ENCODE measurements at places on chromosomes 7 and 10.
A peak's percentile ranks its signal among the peaks of the same experiment; 100 is the strongest.

DNA sequence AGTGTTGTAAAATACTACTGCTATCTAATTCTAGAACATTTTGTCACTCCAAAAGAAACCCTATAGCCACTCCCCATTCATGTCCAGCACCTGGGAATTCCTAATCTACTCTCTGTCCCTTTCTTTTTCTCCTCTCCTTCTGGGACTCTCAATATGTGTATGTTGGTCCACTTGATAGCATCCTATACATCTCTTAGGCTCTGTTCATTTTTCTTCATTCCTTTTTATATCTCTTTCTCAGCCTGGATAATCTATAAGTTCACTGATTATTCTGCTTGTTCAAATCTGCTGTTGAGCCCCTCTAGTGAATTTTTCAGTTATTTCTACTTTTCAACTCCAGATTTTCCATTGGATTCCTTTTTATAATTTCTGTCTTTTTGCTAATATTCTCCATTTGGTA, 108.6 kb downstream of the CCDC3 start:
- no peak for DNase-seq

DNA sequence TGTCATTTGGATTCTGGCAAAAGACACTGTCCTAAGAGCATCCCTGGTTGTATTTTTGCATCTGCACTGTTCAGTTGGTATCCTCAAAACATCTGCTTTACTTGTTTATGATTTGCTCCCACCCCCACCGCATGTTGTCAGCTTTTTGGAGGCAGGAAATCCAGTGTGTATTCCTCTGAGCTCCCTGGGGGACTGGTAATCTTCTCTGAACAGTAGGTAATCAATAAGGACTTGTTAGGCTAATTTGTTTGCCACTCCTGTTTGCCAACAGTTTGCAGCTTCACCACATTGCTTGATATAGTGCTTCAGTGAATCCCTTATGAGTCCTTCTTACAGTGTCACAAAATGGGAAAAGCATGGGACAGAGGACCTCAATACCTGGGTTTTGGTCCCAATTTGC, 49.1 kb downstream of the FEZF1 start:
- DNase-seq: no peak

DNA sequence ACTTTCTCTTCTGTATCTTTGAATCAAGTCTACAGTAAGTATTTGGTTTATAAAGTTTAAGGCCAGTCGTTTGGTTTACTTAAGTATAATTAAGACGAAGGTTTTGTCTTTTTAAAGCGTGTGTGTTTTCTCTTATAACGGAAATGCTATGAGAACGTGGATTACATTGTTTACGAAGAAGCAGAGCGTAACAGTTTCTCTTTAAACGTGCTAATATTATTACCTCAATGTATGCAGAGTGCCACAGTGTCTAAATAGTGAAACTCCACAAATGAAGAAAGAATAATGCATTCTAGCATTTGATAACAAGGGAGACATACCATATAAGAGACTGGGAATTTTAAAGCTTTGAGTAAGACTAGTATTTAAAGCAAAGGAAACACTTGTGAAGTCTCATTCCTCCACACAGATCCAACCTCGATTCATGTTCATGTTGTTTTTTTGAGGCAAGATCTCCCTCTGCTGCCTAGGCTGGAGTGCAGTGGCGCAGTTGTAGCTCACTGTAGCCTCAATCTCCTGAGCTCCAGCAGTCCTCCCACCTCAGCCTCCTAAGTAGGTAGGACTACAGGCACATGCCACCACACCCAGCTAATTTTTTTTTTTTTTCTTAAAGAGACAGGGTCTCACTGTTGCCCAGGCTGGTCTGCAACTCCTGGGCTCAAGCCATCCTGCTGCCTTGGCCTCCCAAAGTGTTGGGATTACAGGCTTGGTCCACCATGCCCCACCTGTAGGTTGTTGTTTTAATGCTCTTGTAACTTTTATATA, 75.1 kb downstream of the ANKRD61 start:
- no peak for DNase-seq

GRCh38 chr7:26060733-26061677, 91.0 kb upstream of the NFE2L3 start:
- no peak for DNase-seq

GRCh38 chr7:30911561-30911969, at the start of gene AQP1:
Gene AQP1, plus strand, starts transcription at chr7:30911853. Its CDS starts 57 bp downstream, at chr7:30911910.
- DNase-seq: peak; percentile 84

- DNase-seq: no peak
These were observed 27.8 kb upstream of the KCNK18 start for GRCh38 chr10:117169480-117169879.

DNA sequence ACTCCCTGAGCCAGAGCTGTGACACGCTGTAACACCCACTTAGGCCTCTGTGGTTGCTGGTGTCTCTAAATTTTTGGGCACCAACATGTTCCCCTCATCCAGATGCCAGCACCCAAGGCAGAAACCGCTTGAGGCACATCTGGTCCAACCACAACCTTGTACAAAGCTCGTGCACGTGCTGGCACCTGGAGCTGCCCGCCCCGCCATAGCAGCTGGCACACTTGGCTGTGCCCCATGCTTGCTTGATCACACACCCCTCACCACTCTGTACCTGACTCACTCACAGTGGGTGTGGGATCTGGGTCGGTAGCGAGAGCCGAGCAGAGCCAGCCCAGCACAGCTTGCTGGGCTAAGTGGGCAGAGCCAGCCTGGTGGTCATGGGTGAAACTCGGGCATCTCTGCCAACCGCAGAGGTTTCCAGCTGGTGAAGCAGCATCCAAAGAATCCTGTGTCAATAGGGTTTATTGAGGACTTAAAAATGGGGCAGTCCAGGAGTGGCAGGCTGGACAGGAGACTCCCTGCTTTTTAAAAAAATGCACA, 1210.4 kb downstream of the TYW1 start:
- DNase-seq: no peak

DNA sequence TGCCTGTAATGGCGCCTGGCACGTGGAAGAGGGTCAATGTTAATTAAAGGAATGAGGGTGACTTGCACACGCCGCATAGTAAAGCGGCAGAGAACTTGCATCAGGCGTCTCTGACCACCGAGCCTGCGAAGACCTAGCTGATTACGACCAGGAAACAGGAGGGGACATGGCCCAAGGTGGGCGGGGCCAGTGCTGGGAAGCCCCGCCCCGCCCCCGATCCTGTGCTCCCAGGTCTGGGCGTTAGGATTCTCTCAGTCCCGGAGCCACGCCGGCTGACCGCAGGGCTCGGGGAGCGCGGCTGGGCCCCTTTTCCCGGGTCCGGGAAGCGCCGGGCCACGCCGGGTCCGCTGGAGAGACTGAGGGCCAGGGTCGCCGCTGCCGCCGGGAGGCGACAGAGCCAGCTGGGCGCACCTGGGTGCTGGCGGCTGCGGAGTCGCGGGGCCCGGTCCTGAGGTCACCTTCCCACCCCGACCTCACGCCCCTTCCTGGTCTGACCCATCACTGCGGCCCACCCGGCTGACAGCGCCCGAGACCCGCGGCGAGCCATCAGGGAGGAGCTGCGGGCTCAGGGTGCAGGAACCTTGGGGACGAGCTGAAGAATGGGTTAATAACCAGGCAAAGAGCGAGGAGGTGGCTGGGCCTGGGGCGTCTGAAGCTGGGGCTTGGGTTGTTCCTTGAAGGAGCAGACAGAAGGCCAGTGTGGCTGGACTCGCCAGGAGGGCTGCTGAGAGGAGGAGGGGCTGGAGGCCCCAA, 23.0 kb upstream of the GRID1 start:
- peak; percentile 61 for DNase-seq

- DNase-seq: no peak
These were observed 23.7 kb upstream of the CDH23 start for GRCh38 chr10:71372882-71373495.

GRCh38 chr7:31702354-31702753, 15.3 kb downstream of the PPP1R17 start:
- DNase-seq: no peak
